Right renal pelvis (tissue), 4 donors: ENCODE measurements at places on chromosomes 1 and 21. TPM values are rescaled to one million over a fixed set of nuclear protein-coding genes. Genes with fewer than 3 reads are reported as not detected.

The GRIK1 gene
- 1.7 TPM for polyA plus RNA-seq

The HCRTR1 gene
- 0.19 TPM for polyA plus RNA-seq

The PHGDH gene
- polyA plus RNA-seq = 259 TPM

The CHIA gene
- polyA plus RNA-seq = not detected

The ST6GALNAC5 gene
- 3.3 TPM for polyA plus RNA-seq

The TAL1 gene
- polyA plus RNA-seq = 4.9 TPM

The LAPTM5 gene
- 17.3 TPM for polyA plus RNA-seq

The CSMD2 gene
- 1.3 TPM for polyA plus RNA-seq

GRCh38 chr21:42747746-42748351 lies 94.4 kb downstream of the PDE9A start:
- DNase-seq = no peak

DNA sequence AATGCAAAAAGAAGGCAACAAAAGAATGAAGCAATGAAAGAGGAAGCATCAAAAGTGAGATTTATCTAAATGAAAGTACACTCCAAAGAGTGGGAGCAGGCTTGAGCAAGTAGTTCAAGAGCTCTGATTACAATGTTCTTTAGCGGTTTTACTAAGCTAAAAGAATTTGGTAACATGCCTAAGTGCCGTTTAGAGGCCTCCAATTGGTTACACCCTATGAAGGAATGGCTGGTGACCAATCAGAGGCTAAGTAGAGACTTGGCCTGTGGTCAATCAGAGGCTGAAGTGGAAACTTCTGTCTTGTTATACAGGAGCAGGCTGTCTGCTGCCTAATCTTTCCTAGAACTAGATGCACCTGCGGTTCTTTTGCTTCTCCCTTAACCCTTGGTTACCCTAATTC lies 59.1 kb downstream of the PTGFR start:
- no peak for DNase-seq

GRCh38 chr1:43592974-43593683 lies 56.8 kb upstream of the KDM4A start:
- no peak for DNase-seq

GRCh38 chr1:27332536-27333281 lies 9.1 kb upstream of the SYTL1 start:
- no peak for DNase-seq

DNA sequence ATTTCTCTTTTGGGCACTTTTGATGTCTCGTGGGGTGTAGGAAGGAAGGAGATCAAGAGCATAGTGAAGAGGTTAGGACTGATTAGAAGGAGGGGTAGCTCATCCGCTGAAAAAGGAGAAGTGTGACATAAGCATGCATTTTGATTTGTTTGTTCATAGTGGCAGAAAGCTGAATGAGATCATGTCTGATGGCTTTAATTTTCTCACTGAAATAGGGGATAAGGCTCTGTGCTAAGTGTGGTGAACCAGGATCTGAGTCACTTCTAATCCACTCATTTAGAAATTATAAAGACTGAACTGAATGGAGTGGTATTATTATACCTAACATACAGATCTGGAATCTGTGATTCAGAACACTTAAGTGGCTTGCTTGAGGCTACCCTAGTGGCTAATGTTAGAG lies 344.5 kb downstream of the PDE4B start:
- DNase-seq = no peak

GRCh38 chr1:173648880-173649605 lies 13.9 kb downstream of the TEX50 start:
- no peak for DNase-seq

GRCh38 chr1:39666772-39667171 lies 5.1 kb downstream of the NT5C1A start:
- DNase-seq = no peak

DNA sequence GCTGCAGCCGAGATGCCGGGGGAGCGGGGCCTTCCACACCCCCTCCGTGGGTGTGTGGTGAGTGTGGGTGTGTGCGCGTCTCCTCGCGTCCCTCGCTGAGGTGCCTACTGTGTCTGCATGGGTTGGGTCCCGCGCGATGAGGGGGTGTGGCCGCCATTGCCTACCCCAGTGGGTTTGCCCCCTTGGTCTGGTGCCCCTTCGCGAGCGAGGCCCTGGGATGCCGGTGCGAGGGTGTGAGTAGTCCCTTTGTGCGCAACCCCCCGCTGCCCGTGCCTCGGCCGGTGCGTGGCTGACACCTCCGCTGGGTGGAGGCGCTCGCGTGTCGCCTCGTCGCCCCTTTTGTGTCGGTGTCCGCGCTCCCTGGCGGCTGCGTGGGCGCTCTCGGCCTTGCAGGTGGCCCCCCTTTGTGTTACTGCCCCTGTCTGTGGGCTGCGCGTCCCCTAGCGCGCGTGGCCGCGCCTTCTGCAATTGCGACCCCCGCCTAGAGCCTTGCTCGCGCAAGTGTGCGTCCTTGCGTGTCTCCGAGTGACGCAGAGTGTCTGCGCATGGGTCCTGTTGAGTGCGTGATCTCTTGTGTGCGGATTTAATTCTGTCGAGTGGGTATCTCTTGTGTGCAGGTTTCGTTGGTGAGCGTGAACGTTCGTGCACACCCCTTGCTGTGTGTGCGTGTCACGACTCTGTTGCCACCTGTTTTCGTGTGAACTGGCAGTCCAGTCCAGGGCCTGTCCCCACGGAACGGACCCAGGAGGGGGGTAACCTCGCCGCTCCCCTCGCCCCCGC lies 553 bp downstream of the TTC3 start:
- peak; percentile 36 for DNase-seq

DNA sequence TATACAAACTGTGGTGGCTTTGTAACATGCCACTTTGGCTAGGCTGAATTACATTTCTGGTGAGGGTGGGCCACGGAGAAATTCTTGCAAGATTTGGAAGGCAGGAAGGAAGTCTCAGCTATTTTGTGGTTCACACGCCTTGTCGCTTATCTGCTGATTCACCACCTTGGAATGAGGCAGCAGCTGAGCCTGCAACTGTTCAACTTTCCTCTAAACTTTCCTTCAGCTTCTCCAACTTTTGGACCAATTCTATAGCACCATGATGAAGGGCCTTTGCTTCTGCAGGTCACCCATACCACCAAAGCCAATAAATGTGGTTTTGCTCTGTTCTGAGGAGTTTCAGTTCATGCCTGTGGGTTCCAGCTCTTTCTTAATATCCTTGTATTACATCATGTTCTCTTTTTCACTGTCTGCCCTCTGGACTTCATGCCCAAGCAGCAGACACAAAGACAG lies 337.6 kb upstream of the SNX7 start:
- DNase-seq = no peak

DNA sequence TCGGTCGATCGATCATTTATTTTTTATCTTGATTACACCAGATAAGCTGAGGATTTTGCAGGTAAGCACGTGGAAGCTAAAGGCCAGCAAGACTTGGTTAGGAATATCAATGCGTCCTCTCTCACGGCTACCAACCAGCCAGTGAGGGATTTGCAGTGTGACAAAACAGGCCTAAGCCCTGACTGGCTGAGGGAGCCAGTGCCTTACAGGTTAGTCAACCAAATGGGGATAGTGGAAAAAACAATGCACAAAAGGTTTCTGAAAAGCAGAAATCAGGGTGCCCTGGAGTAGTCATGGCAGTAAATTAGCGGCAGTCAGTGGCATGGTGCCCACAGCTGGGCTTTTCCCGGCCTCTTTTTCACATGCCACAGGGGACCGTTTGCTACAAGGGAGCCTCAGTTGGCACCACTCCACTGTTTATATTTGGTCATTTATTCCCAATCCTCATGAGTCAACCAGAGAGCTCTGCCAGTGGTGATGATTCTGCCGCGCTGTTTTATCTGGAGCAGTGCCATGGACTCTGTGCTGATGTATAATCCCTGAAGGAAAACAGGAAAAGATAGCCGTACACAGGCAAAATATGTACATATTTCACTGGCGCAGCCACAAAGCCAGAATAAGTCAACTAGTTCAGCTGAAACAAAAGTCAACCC lies 167.6 kb downstream of the RHOU start:
- DNase-seq = no peak

DNA sequence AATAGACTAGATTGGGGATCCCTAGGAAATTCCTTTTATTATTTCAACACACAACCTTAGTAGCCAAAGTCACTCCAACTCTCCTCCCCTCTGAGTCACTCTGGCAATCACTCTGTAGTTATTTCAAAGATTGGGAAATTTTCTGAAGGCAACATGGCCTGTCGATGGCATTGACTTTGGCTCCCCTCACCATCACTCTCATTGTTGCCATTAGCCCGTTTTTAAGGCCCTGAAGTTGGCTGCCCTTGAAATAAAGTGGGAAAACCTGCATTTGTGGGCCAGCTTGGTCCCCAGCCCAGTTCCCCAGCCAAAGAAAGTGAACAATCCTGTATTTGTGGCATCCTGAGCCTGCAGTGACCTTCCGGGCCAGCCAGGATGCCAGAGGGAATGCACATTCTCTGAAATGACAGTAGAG lies 52.5 kb downstream of the CDC7 start:
- DNase-seq = no peak

DNA sequence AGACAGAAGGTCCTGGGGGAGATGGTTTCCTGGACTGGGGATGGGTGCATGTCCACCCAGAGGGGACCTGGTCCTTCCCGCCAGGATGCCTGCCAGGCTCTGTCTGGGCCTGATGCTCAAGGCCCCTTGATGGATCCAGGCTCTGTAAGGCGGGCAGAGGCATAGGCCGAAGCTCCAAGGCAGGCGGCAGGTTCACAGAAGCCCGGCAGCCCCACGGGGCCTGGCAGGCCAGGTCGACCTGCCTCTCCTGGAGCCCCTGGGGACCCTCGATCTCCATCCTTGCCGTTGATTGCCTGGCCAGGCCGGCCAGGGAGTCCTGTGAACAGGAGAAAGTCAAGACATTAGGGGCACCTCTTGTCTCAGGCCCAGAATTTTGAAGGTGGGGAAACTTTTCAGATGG lies 16.0 kb downstream of the COL9A2 start:
- no peak for DNase-seq

GRCh38 chr1:88661188-88661587 lies 22.9 kb upstream of the PKN2 start:
- DNase-seq = no peak

DNA sequence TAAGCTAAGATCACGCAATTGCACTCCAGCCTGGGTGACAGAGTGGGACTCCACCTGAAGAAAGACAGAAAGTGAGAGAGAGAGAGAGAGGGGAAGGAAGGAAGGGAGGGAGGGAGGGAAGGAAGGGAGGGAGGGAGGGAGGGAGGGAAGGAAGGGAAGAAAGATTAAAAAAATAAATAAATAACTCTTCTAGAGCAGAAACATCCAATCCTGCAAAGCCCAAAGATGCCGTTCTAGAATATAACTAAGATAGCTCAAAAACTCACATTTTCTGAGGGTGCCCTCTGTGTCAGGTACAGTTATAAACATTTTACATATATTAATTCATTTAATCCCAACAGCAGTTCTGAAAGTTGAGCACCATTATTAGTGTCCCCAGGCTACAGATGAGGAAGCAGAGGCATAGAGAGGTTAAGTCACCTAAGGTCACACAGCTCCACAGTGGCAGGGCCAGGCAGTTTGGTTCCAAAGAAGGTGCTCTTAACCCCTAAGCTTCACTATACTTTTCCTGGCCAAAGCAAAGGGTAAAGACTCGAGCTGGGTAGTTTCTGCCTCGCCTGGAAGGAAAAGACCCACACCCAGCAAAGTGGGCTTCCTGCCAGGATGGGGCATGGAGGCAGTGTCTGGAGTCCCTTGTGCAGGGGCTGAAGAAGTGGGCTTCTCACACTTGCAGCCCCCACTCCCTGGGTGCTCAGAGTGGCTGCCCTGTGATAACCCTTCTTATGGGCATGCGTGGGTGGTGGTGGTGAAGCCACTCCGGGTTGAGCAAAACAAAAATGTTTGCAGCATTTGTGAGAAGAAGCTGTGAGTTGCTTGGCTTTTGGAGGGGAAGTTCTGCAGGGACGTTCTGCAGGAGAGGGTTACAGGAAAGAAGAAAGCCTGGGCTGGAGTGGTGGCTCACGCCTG lies 7.9 kb upstream of the PIK3CD start:
- no peak for DNase-seq

DNA sequence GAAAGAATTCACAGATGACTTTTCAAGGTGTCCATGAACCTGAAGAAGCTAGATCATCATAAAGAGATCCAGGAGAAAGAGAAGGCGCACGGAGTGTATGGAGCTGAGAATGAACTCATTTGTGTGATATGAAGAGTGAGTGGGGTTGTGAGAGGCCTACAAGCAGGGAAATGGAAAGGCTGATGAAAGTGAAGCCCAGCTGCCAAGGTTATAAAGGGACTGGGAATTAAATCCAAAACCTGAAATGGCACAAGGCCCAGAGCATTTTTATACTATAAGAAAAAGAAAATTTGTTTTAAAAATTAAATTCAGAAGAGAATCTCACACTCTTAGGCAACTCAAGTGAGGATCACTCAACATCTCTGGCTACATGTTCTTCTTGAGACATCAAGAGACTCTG lies 43.4 kb downstream of the HSD3B1 start:
- no peak for DNase-seq

GRCh38 chr1:212879947-212880690 lies 22.0 kb downstream of the FLVCR1 start:
- DNase-seq = no peak

DNA sequence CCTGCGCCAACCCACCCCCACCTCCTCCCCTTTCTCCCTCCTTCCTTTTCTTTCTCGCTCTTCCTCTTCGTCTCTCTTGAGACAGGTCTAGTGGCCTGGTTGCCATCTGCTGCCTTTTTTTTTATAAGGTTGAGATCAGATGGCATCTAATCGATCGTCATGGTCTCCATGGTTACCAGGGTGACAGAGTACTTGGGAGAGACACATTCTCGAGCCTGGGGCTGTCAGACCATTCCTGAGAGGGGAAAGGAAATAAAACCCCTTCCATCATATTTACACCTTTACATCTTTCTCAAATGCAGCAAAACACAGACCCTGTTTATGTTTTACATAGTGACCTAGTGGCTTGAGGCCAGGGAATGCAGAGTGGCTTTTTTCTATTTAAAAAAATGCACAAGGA lies 53.5 kb upstream of the SLC22A15 start:
- no peak for DNase-seq

GRCh38 chr1:204564835-204565234 lies 48.6 kb downstream of the MDM4 start:
- DNase-seq = no peak

DNA sequence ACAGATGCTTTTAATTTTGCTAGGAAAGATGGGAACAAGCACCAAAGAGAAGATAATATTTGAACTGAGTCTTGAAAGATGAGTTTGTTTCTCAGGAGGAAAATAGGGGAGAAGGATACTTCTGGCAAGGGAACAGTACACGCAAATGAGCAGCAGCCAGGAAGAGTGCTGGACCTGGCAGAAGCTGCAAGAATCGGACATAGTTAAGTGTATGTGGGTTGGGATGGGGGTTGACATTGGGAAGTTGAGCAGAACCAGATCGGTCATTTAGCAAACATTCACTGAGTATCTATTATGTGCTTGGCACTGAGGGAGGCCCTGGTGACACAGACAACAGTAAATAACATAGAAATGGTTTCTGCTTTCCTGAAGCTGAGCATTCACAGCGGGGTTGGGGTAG lies 198.8 kb downstream of the PLPP3 start:
- no peak for DNase-seq
